ENCODE measurements at places on chromosomes 4 and X.

GRCh38 chrX:41722816-41723618 lies 964 bp upstream of the GPR82 start:
- no peak for DNase-seq

- DNase-seq: peak; percentile 90
Measured at GRCh38 chrX:109626637-109627036, 1.7 kb upstream of the KCNE5 start.

- DNase-seq: no peak
Measured at GRCh38 chrX:135453381-135453780, 31.6 kb downstream of the SMIM10L2A start.

DNA sequence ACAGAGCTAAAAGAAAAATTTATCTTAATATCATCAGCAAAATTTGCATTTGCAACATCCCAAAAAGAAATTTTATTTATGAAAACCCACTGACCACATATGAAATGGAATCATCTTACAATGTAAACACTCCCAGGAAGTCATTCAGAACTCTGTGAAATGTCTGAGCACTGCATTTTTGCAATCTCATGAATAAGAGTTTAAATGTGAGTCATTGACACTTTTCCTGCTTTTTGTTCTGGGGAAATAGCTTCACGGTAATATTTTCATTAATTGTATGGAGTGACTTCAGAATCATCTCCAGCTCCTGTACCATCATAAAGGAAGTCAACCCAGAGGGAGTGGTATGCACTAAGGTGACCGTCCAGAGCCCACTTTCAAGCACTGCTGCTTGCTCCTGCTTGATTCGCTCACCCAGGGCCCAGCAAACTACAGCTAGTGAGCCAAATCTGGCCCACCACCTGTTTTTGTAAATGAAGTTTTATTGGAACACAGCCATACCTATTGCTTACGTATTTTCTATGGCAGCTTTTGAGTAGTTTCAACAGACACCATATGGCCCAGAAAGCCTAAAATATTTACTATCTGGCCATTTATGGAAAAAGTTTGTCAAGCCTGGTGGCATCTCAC lies 17.2 kb downstream of the EDNRA start:
- DNase-seq: no peak

- no peak for DNase-seq
Measured at GRCh38 chrX:83319023-83319422, 189.1 kb upstream of the POU3F4 start.

GRCh38 chr4:55859711-55860110 lies 6.3 kb downstream of the EXOC1 start:
- DNase-seq: no peak

- no peak for DNase-seq
Measured at GRCh38 chr4:75107755-75108612, 175.1 kb downstream of the PARM1 start.

- DNase-seq: no peak
Measured at GRCh38 chr4:31343061-31343460, 622.9 kb downstream of the PCDH7 start.

DNA sequence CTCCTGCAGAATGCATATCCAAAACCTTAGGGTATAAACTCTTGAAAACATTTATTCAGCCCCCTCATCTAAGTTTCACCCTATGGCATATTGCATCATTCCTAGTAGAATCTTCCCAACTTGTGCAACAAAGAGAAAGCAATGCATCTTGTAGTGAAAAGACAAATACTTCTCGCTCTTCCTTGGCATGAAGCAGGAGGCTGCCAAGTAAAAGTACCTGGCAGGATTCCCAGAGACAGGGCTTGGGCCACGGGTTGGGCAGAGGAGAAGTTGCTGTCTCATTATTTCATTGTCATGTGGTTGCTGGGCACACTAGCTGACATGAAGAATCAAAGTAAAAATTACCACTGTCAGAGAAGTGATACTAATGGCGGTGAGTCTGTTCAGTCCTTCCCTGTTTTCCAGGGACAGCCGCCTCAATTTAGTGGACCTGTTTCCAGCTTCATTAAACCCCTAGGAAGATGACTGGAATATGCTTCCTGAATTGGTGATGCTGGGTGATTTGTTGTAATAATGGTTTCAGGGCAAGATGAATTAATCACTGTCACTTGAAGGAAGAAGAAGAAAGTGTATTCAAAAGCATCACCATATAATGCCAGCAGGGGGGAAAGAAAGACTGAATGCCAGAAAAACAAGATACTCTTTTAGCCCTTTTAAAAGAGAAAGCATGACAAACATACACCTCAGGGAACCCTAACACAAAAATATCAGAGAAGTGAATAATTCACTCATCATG lies 380.5 kb upstream of the IGFBP7 start:
- no peak for DNase-seq

GRCh38 chrX:112662559-112663427 lies 16.9 kb downstream of the LHFPL1 start:
- no peak for DNase-seq

DNA sequence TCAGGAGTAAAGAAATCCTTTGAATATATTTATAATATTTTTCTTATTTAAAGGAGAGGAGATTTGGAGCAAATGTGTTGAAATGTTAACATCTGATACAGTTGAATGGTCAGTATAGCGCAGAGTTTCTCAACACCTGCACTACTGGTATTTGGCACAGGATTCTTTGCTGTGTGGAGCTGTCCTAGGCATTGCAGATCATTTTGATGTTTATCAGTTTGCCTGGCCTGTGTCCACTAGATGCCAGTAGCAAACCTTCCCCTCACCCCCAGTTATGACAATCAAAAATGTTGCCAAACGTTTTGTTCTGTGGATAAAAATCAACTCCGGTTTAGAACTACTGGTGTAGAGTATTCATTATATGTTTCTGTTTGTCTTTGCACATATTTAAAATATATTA lies 765.3 kb upstream of the SLIT2 start:
- DNase-seq: no peak

DNA sequence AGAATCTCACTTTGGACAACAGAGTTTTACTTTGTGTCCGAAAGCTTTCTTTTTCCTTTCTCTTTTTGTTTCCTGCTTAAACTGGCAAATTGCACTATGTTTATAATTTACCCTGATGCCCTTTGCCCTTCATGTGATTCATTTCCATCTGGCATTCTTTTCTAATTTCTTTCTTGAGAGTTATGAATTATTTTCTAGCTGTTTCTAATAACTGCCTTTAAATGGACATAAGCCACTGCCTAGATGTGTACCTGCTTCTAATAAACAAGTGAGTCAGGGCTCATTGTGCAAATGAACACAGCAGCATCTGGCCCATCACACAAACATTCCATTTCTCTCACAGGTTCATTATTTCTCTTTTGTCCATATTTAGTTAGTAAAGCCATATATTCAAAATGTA lies 242.3 kb upstream of the GPRIN3 start:
- no peak for DNase-seq

GRCh38 chrX:134525086-134525792 lies 65.3 kb downstream of the HPRT1 start:
- no peak for DNase-seq

DNA sequence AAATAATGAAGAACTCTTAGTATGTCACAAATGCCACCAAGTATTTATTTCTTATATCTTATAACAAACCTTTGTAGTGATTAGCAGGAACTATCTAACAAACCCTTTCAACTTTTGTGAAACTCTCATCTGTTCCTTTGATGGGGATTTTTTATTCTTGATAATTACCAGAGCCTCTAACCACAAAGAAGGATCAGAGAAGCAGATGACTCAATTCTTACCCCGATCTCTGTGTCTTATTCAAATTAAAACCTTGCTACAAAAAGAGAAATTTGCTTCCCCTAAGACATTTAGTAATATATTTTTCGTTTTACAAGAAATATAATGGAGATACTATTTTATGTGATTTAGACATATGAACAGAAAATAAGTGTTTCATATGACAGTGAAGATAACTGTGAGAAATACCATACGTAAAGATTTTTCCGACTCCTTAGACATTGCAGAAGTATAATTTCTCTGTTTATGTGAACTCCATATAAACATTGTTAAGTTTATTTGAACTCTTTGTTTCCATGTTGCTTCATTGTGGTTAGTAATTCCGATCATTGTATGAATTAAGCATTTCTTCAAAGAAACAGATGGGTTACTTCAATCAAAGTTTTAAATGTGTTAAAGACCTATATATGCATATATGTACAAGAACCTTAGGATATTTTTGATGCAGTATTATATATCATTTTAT lies 205.4 kb downstream of the CFAP299 start:
- no peak for DNase-seq

GRCh38 chr4:115515772-115516171 lies 402.4 kb upstream of the NDST4 start:
- DNase-seq: no peak
